ENCODE measurements at places on chromosomes 5 and 9.

- DNase-seq: no peak
These were observed 57.4 kb upstream of the JAK2 start for GRCh38 chr9:4927701-4928100.

GRCh38 chr9:119477197-119477596, 108.0 kb upstream of the BRINP1 start:
- no peak for DNase-seq

- DNase-seq: no peak
These were observed 1.2 kb upstream of the GCNT4 start for GRCh38 chr5:75053304-75054133.

GRCh38 chr5:107669096-107670031, 1.4 kb downstream of the EFNA5 start:
- DNase-seq: no peak

GRCh38 chr9:86041311-86041741, 58.0 kb downstream of the GOLM1 start:
- no peak for DNase-seq

DNA sequence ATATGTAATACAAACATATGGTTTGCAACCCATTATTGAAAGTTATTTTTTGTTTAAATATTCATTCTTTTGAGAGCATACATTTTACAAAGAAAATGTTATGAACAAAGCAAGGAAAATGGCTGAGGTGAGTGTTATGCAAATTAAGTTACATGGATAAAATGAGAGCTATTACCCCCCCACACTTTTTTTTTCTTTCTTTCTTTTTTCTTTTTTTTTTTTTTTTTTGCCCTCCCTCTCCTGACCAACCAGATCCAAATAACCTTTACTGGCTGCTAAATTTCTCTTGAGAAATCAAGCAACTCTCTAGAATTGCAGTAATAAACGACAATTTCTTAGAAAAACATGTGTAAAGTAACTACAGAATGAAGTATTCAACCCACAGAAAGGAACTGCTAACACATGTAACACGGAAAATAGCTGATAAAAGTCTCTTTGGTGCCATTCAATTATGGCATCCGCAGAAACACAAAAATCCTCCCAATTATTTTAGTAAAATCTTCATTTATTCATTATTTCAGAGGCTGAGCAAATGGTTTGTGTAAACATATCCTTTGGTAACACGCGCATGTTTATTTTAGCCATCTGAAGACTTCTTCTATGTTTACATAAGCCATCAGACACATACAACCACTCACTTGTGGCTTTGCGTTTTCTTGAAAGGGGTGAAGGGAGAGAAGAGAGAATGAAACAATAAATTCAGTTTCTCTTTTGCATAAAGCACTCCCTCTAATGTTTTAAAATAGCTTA, 216.1 kb downstream of the NFIB start:
- DNase-seq: no peak

DNA sequence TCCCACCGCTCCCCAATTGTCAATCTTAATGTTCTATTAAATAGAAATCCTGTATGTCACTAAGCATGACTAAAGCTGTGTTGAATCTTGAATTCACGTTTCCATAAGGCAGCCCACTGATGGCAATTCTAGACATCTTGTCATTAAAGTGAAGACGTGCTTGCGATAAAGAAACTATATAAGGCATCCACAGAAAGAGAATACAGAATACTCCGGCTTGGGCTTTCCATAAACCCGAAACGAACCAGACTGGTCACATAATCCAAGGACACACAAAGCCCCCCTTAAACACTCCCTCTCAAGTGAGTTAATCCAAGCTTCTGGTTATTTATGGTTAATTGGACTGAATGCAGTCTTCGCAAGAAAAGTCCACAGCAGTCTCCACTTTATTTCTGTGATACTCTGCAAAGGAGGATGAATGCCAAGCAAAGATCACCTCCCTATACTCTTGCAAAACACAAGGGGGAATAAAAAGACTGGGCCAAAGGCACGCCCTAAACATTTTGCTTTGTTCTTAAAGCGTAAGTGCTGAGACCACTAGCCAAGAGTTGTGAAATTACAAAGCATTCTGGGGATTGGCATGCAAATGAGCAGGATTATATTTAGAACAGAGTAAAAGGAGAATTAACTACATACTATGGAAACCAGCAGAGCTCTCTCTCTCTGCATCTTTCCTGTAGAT, 54.7 kb downstream of the DPYSL3 start:
- no peak for DNase-seq

DNA sequence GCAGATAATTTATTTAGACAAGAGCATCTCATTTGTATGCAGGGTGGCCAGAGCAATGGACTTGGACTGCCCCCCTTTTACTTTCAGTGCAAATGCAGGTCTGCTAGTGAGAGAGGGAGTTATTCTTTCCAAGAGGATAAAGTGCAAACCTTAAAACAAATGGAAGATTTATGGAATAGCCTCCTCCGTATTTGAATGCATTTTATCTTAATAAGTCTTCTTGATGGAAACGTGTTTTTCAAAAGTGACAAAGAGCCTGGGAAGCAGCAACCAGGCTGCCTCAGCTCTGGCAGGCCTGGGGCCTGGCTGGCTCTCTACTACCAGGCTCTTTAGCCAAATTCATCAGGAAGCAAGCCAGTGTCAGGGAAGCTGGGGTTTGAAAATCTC, 6.8 kb downstream of the NR2F1 start:
- no peak for DNase-seq

GRCh38 chr9:18906656-18907395, 126.2 kb downstream of the SAXO1 start:
- no peak for DNase-seq

DNA sequence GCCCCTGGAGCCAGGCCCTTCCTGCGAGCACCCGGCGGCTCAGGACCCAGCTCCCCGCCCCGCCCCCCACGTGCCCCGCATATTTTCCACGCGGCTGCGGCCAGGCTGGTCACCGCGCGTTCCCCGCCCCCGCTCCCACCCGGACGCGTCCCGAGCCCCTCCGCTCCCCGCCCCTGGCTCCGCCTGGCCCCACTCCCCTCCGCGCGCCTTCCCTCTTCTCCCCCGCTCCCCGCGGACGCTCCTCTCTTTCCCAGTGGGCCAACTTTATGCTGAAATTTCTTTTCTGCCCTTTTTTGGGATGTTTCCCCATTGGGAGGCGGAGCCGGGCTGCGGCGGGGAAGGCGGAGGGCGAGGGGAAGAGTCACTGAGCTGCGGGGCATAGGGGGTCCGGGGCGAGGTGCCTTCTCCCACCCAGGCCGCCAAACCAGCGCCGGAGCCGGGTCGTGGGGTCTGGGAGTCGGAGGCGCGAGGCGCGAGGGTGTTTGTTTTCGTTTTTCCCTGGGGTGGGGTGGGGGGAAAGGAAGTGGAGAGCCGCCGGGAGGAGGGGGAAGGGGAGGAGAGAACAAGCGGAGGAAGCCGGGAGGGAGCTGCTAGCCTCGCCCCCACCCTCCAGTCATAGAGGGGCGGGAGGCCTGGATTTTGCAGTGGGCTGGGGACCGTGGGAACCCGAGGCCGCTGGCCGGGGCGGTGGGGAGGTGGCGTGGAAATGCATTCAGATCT, 1.0 kb upstream of the TPM2 start:
- peak; percentile 27 for DNase-seq

DNA sequence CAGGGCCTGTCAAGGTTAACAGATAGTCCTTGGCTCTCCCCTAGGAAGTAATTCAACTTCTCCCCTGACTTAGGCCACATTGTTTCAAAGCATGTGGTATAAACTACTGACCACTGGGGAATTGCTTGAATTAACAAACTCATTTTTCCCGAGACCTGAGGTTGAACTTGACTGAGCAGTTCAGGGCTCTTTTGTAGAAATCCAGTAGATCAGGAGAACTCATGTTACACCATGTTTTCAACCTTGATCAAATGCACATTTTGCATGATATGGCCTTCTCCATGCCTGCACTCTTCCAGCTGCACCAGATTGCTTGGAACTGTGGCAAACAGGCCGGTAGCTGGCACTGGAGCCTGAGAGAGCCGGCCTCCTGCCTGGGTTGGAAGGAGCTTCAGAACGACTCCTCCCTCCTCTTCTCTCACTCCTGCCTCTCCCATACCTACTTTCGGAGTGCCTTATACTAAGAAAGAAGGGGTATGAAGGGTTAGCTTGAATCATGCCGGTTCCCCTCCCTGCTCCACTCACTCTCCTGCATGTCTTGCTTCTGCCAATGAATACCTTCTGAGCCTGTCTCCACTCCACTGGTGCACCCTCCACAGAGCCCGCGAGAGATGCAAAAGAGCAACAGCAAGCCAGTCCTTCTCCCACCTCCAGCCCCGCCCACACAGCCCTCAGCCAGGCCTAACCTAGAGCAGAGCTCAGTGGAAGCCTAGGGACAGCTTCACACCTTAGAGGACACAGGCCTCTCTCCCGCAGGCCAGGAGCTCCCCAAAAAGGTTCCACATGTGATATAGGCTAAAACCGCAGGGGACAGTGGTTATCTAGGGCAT, 159.4 kb downstream of the MACROH2A1 start:
- DNase-seq: no peak

GRCh38 chr9:15485836-15486666, 24.7 kb downstream of the PSIP1 start:
- DNase-seq: no peak

GRCh38 chr9:113566712-113567071, 103.2 kb downstream of the RGS3 start:
- DNase-seq: no peak

DNA sequence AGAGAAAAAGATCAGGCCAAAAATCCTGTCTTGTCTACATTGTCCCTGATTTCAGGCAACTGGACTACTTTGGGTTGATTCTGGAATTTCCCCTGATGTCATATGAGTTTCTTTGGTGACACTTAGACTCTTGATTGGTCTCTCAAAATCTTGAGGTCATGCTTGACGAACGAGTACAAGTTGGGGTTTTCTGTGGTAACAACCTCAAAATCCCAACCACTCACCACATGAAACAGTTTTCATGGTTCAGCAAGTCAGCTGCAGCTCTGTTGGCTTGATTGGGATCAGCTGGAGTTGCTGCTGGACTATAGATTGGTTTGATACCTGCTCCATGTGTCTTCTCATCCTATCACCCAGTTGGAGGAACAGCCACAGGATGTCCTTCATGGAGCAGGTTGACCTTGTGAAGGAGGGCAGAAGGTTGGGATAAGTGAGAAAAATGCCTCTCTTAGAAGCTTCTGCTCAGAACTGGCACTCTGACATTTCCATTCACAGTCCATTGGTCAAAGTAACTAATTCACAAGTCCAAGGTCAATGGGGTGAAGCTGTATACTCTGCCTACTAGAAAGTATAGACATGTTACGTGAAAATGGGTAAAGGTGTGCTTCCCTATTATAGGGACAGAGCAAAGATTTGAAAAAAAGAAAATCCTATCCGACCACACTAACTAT, 284.5 kb downstream of the SH3GL2 start:
- no peak for DNase-seq

DNA sequence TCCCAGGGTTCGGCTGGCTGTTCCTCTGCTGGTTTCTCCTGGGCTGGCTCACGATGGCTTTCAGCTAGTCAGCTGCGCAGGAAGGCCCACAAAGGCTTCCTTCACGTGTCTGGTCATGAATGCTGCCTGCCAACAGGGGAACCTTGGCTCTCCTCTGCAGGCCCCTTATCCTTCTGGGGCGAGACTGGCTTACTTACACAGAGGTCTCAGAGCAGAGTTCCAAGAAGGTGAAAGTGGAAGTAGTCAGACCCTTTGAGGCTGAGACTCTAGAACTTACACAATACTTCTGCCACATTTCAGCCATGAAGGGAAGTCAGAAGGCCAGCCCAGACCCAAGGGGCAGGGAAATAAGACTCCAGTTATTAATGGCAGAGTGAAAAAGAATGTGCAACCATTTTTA, 99.5 kb downstream of the LHFPL2 start:
- DNase-seq: no peak

- no peak for DNase-seq
These were observed 42.1 kb downstream of the SEC61B start for GRCh38 chr9:99264070-99264680.

GRCh38 chr5:37835380-37835973, 4.4 kb downstream of the GDNF start:
- DNase-seq: no peak

GRCh38 chr5:87850843-87851242, 417.8 kb downstream of the TMEM161B start:
- no peak for DNase-seq

DNA sequence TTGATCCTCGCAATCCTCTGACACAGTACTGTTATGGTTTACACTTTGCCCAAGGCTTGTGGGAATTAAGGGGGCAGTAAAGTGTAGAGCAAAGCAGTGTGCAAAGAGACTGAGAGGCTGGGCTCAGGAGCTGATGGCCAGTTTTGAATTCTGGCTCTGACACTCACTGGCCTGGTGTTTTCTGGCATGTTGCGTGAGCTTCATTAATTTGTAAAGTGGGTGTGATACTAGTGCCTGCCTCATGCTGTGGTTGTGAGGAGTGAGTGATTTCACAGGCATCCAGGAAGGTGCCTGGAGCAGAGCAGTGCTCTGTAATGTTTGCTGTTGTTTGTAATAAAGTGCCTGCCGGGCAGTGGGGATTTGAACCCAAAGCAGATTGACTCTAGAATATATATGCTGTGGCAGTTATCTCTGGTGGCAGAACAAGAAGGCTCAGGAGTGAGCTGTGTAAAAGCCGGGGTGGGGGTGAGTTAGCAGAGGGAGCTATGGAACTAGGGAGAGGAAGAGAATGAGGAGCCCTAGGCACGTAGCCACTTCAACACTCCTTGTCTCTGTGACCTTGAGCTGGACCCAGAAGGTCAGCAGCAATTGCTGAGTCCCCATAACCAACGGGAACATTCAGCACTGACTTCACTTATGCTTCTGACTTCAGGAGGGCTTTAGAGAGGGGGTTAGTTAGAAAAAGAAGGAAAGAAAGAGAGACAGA, 108.5 kb downstream of the DOCK2 start:
- DNase-seq: no peak

- no peak for DNase-seq
These were observed 133.0 kb upstream of the PTCH1 start for GRCh38 chr9:95649801-95650213.

DNA sequence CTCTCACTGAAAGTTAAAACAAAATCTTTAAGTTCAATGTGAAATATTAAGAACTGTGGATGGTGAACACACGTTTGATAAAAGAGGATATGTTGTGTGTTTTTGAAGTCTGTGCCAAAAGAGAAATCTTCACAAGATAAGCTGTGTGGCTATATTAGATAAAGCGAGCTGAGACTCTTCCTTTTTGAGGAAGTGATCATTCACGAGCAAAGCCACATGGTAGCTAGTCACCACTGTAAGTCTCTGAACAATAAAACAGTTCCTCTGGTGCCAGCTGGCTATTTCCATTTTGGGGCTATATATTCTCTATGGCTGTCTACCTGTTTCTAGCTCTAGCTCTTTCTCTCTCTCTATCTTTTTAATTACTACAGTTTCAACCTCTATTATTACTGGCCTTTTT, 1849.2 kb upstream of the C9orf72 start:
- no peak for DNase-seq

- DNase-seq: no peak
These were observed 129.1 kb upstream of the VCAN start for GRCh38 chr5:83342465-83342864.

- DNase-seq: peak; percentile 4
These were observed 89.5 kb downstream of the ADAMTS2 start for GRCh38 chr5:179255527-179256327.

- no peak for DNase-seq
These were observed 231.5 kb downstream of the FANCC start for GRCh38 chr9:95085861-95086563.
